ENCODE measurements at places on chromosomes 2 and 18. TPM values are rescaled to one million over a fixed set of nuclear protein-coding genes. Genes with fewer than 3 reads are reported as not detected.

Gene TUBA4A
- total RNA-seq, result 2.0 TPM

Gene WDCP
- 27.3 TPM for total RNA-seq

Gene IL18RAP
- 0.41 TPM for total RNA-seq

Gene DCC
- 15.1 TPM for total RNA-seq

Gene PCARE
- total RNA-seq, result not detected

Gene OSR1
- total RNA-seq, result 3.7 TPM

Data from frontal cortex (tissue), 4 donors.